A673 (cell line): ENCODE measurements at places on chromosomes 7 and 10. TPM values are rescaled to one million over a fixed set of nuclear protein-coding genes. Genes with fewer than 3 reads are reported as not detected.

The IL2RA gene
- not detected in 2 replicates for total RNA-seq

The THSD7A gene
- total RNA-seq, result 0.55 and 0.64 TPM in 2 replicates

The UTF1 gene
- total RNA-seq, result not detected in 2 replicates

The GPR158 gene
- total RNA-seq, result not detected in 2 replicates

The TBXAS1 gene
- total RNA-seq, result 1.5 and 2.5 TPM in 2 replicates
